ENCODE measurements at places on chromosomes 11 and 22. TPM values are rescaled to one million over a fixed set of nuclear protein-coding genes. Genes with fewer than 3 reads are reported as not detected.

PATE2 gene
- total RNA-seq = not detected

CAPN5 gene
- 21.2 TPM for total RNA-seq

DNA sequence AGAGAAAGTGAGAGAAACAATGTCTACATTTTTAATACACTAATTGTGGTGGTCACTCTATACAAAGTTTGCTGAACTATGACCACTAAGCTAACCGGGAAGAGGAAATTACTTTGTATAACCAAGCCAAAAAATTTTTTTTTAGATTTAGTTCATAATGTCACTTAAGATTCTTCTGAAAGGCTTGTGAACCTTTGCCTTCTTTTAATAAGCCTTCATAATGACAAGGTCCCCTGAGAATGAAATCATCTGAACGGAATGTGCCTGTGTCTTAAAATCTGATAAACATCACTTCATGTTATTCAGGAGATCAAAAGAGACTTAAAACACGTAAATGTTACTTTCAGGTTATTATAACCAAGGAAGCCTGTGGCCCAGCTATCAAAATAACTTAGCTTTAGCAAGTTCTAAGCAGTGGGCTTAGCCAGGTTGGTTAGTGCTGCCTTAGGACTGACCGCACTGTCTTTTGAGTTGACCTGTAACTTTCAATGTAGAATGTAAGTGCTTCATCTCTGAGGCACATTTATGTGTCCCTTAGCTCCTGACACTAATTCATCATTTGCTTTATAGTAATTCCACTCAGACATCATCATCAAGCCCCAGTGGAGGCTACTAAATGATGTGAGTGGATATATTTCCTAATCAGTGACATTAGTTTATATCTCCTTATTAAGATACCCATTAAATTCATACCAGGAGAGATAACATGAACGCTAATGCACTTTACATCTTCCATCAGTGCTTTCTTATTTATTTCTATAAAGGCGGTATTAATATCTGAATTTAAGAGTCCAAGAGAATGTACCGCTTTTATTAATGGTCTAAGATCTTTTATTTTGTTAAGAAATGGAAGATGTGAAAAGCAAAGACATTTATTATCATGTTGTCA, 122.5 kb downstream of the WNT11 start:
- no peak overlapping the region for H3K27ac ChIP-seq
- H3K27me3 ChIP-seq = no peaks in the 10 kb centered on the region
- H3K4me1 ChIP-seq = peaks cover 13% of the 10 kb centered on the region
- H3K36me3 ChIP-seq = no peaks in the 10 kb centered on the region
- DNase-seq = no peak
- H3K4me3 ChIP-seq = no peak overlapping the region

DNA sequence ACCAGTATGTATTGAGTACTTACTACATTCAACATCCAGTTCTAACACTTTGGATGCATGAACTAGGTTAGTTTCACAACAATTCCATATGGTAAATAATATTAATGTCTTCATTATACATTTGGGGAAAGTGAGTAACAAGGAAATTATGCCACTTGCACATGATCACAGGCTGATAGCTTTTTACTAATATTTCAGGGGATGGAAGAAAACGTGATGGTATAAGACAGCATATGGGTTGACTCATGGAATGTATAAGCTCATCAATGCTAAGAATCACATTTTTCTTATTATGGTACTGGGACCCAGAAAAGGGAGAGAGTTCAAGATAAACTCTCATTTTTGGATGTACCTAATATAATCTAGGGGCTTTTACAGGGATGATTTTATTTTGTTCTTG, 188.7 kb downstream of the MIAT start:
- H3K36me3 ChIP-seq = no peaks in the 10 kb centered on the region
- no peak for DNase-seq
- H3K4me3 ChIP-seq = no peak overlapping the region
- H3K27ac ChIP-seq = no peak overlapping the region
- no peaks in the 10 kb centered on the region for H3K4me1 ChIP-seq

KRTAP5-11 gene
- not detected for total RNA-seq

DBX1 gene
- not detected for total RNA-seq

GRCh38 chr22:45772743-45773142, 101.1 kb downstream of the ATXN10 start:
- no peak for DNase-seq
- no peak overlapping the region for H3K27ac ChIP-seq
- H3K27me3 ChIP-seq = no peaks in the 10 kb centered on the region
- no peak overlapping the region for H3K4me3 ChIP-seq

- H3K36me3 ChIP-seq = no peaks in the 10 kb centered on the region
- no peak overlapping the region for H3K4me3 ChIP-seq
- H3K27me3 ChIP-seq = no peaks in the 10 kb centered on the region
- no peak for DNase-seq
- no peak overlapping the region for H3K27ac ChIP-seq
- 0 out of 2 replicates have a peak, but pooled peaks cover 5% of the 10 kb centered on the region for H3K4me1 ChIP-seq
These were observed 1.9 kb upstream of the MMP1 start for GRCh38 chr11:102799681-102800340.

TSPAN18 gene
- total RNA-seq = 7.4 TPM

- no peak overlapping the region for H3K4me3 ChIP-seq
- peaks cover 23% of the 10 kb centered on the region for H3K4me1 ChIP-seq
- no peak overlapping the region for H3K27ac ChIP-seq
- no peaks in the 10 kb centered on the region for H3K36me3 ChIP-seq
- H3K27me3 ChIP-seq = no peaks in the 10 kb centered on the region
These were observed 191.9 kb upstream of the DDI1 start for GRCh38 chr11:103844327-103845215.

DNA sequence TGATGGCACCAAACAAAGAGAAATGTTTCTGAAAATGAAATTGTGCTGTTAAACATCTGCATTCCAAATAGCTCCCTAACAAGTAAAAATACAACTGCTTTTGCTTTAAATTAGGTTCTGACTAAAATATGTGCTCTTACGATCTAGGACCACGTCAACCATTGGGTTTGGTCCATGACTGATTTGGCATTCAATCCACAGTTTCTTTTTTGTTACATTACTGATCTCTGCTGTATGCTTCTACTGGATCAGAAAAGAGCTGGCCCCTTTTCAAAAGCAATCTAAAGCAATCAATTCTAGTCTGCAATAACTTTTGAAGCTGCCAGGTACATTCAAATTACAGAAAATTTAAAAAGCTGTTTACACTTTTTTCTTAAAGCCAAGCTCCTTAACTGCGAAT, 1047.1 kb upstream of the CCDC90B start:
- no peaks in the 10 kb centered on the region for H3K4me1 ChIP-seq
- no peaks in the 10 kb centered on the region for H3K27me3 ChIP-seq
- no peaks in the 10 kb centered on the region for H3K36me3 ChIP-seq

DNA sequence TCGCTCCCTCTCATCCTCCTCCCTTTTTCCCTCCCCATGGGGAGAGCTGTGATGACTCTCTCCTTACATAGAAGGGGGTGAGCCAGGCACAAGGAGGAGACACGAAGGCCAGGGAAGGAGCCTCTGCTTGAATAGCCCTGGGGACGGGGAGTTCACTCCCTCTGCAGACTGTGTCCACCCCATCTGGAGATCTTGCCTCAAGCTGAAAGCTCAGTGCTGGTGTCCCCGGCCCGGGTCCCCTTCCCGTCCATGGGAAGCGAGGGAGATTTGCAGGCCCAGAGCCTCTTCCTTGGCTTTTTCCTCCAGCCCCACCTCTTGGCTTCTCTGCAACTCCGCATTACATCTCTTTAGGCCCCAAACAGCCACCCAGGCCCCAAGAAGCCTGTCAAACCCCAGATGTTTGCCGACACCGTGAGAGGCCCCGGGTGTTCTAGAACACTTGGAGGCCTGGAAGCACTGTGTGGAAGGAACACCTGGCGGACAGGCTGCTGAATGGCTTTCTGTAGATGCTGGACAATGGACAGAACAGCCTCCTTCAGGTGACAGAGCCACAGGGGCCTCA, 32.3 kb downstream of the LINC01488 start:
- peak overlapping the region; percentile 48 for H3K27ac ChIP-seq
- no peaks in the 10 kb centered on the region for H3K36me3 ChIP-seq
- H3K27me3 ChIP-seq = no peaks in the 10 kb centered on the region
- DNase-seq = peak; percentile 36

Data from Caco-2 (cell line).